ENCODE measurements at places on chromosomes 2 and 18.

GRCh38 chr2:230419181-230419580 lies 3.2 kb downstream of the SP100 start:
- no peak for DNase-seq

DNA sequence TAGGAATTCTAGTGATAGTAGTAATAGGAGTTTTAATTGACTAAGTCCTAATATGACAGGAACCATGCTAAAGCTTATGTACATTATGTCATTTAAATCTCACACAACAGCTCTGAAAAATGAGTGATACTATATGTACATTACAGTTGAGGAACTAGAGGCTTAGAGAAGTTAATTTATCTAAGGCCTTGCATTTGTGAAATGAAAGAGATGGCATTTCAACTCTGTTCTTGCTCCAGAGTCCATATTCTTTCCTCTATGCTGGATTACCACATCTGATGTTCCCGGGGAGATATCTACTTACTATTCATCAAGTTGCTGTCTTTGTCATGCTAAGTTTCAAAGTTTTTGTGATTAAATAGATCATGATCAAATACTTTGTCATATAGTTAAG lies 5.7 kb downstream of the AGPS start:
- DNase-seq: no peak

GRCh38 chr2:185291035-185291647 lies 447.5 kb upstream of the FSIP2 start:
- no peak for DNase-seq

- no peak for DNase-seq
Measured at GRCh38 chr18:45084206-45084605, 403.5 kb downstream of the SETBP1 start.

- no peak for DNase-seq
Measured at GRCh38 chr2:68658266-68658665, 14.9 kb downstream of the PROKR1 start.

- DNase-seq: no peak
Measured at GRCh38 chr2:195779491-195779890, 122.5 kb downstream of the SLC39A10 start.

All from germinal center (tissue), 1 donor.